Tibial nerve (tissue), 4 donors: ENCODE measurements at places on chromosomes 4 and X. TPM values are rescaled to one million over a fixed set of nuclear protein-coding genes. Genes with fewer than 3 reads are reported as not detected.

DNA sequence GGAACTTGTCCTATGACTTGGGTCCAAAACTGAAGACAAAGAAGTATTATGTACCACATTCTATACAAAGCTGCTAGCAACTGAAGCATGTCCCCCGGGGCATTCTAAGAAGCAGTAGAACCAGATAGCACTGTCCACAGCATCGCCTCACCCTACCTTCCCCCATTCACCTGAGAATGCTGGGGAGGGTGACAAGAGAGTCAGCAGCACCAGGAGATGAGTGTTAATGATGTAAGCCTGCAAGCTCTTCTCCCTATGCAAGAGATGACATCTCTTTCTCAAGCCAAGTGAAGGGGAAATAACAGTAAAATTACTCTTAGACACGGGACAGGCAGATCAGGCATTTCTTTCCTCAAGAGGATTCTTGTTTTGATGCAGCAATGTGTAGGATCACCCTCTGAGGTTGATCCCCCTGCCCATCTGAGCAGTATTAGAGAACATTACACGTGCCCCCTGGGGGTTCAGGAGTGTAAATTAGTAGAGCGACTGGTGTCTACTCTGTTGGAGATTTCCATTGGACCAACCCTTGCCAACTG is 13.9 kb upstream of the TLR1 start:
- H3K27ac ChIP-seq, result no peak overlapping the region
- no peak for DNase-seq
- no peaks in the 10 kb centered on the region for H3K4me1 ChIP-seq
- H3K27me3 ChIP-seq, result no peaks in the 10 kb centered on the region

- no peak overlapping the region for H3K4me3 ChIP-seq
- H3K36me3 ChIP-seq, result no peaks in the 10 kb centered on the region
- no peak overlapping the region for H3K27ac ChIP-seq
- no peak for DNase-seq
- H3K27me3 ChIP-seq, result no peaks in the 10 kb centered on the region
These were observed 72.6 kb downstream of the FHDC1 start for GRCh38 chr4:153008578-153009199.

Gene BBS7
- 19.4 TPM for total RNA-seq

DNA sequence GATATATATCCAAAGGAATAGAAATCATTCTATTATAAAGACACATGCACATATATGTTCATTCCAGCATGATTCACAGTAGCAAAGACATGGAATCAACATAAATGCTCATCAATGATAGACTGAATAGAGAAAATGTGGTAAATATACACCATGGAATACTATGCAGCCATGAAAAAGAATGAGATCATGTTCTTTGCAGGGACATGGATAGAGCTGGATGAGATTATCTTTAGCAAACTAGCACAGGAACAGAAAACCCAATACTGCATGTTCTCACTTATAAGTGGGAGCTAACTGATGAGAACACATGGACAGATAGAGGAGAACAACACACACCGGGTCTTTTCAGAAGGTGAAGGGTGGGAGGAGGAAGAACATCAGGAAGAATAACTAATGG is 1318.6 kb downstream of the PCDH19 start:
- no peaks in the 10 kb centered on the region for H3K36me3 ChIP-seq
- H3K27me3 ChIP-seq, result peaks cover 2% of the 10 kb centered on the region
- no peak for DNase-seq
- no peaks in the 10 kb centered on the region for H3K4me1 ChIP-seq

GRCh38 chr4:136036744-136037143 is 1495.5 kb downstream of the PCDH18 start:
- H3K36me3 ChIP-seq, result no peaks in the 10 kb centered on the region
- H3K4me1 ChIP-seq, result no peaks in the 10 kb centered on the region
- no peak overlapping the region for H3K4me3 ChIP-seq
- H3K27me3 ChIP-seq, result no peaks in the 10 kb centered on the region
- no peak overlapping the region for H3K27ac ChIP-seq

GRCh38 chrX:121854614-121854911 is 807.2 kb downstream of the GLUD2 start:
- no peaks in the 10 kb centered on the region for H3K27me3 ChIP-seq
- H3K4me3 ChIP-seq, result no peak overlapping the region
- H3K36me3 ChIP-seq, result no peaks in the 10 kb centered on the region
- DNase-seq, result no peak
- H3K27ac ChIP-seq, result no peak overlapping the region
- H3K4me1 ChIP-seq, result no peaks in the 10 kb centered on the region

GRCh38 chr4:6641164-6641970 is 882 bp downstream of the MRFAP1 start:
- DNase-seq, result peak; percentile 35
- H3K4me1 ChIP-seq, result peaks cover 18% of the 10 kb centered on the region
- no peaks in the 10 kb centered on the region for H3K27me3 ChIP-seq
- peak overlapping the region; percentile 85 for H3K4me3 ChIP-seq
